MG63 (cell line): ENCODE measurements at places on chromosomes 2 and 18.

DNA sequence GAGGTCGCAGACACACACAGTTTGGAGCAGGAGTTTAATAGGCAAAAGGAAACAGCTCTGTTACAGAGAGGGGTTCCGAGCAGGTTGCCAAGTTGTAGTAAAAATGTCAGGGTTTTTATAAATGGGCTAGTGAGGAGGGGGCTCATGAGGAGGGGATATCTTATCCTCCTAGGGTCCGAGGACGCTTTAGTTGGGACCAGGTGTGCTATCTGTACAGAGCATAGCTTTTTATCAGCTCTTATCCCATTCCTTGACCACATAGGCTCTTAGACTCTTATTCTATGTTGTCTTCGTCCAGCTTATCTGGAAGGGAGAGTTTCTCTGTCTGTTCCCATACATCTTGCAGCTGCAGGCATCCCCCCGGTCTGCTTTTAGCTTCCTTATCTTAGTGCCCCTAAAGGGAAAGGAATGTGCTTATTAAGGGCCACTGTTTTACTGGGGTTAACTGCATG lies 44.7 kb downstream of the PDK1 start:
- DNase-seq = no peak

DNA sequence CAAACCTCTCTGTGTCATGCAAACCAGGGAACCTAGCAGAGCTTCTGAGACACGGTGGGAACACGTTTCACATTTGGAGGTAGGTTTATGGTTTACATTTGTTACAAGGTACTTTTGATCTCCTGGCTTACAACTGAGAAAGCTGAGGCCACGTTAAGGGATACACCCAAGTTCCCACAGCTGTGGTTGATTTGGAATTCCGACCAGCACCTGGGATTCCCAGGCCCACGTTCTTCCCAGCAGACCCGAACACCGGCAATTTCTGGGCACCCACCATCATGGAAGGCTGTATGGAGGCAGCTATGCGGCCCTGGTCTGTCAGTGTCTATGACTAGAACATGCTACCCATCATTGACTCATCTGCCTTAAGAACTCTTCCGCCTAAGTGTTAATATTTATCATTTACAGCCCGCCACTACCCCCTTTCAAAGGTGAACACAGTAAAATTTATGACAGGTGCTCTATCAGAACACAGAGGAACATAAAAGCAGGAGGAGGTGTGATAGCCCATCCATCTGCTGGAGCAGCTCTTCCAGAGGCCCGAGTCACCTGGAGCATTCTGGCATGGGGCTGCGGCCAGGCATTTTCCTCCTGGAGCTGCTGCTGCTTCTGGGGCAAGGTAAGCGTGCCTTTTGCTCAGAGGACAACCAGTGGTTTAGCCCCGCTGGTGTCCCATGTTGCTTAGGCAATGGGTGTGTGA lies at the start of gene PLB1:
TSS of gene PLB1 (plus strand) at position 510 of the 700 bp plus-strand sequence. CDS start at position 565, 55 bp downstream.
- DNase-seq = no peak

DNA sequence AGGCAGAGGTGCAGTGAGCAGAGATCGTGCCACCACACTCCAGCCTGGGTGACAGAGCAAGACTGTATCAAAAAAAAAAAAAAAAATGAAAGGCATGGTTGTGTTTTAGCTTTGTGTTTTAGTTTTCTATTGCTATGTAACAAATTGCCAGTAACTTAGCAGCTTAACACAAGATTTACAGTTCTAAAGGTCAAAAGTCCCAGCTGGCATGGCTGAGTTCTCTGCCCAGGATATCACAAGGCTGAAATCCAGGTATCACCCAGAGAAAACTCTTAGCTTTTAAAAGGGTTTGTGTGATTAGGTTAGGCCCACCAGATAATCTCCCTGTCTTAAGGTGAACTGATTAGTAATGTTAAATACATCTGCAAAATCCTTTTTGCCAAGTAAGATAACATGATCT lies 107.7 kb upstream of the YPEL5 start:
- DNase-seq = no peak

- no peak for DNase-seq
Observed at GRCh38 chr2:216985658-216986141, 125.8 kb upstream of the TNP1 start.

GRCh38 chr2:12302140-12302539 lies 414.6 kb upstream of the TRIB2 start:
- no peak for DNase-seq

DNA sequence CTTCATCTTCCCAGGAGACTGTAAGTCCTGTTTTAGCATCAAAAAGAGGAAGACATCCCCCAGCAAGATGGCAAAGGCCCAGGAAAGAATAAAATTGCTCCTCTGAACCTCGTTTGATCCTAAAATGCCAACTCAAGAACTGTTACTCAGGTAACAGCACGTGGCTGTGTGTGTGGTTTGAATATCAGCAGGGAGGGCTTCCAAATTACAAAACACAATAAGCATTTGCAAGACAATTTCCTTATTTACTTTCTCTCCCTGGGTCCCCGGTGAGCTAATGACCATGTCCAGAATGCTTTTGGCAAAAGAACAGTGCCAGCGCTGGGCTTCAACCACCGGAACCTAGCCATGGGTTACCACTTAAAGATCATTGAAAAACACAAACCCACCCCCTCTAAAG lies 163.6 kb downstream of the C1D start:
- no peak for DNase-seq

- DNase-seq = no peak
Observed at GRCh38 chr2:110747522-110748488, 15.4 kb downstream of the ACOXL start.

DNA sequence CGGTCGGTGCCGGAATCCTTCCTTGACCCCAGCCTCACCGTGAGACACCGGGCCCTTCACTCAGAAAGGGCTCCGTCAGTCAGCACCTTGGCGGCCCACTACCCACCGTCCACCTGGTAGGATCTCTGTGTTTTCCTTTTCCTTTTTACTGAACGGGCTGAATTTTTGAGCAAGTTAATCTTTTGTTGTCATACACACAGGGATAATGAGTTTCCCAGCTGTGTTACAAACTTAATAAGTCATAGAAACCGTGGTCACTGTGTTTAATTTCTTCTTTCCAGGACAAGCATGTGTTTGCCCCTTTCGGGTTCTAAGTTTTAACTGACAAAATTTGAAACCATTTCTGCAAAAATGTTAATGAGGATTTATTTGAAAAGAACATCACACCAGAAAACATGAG lies 39.0 kb upstream of the TPO start:
- no peak for DNase-seq
